ENCODE measurements at places on chromosomes 3 and 15.

DNA sequence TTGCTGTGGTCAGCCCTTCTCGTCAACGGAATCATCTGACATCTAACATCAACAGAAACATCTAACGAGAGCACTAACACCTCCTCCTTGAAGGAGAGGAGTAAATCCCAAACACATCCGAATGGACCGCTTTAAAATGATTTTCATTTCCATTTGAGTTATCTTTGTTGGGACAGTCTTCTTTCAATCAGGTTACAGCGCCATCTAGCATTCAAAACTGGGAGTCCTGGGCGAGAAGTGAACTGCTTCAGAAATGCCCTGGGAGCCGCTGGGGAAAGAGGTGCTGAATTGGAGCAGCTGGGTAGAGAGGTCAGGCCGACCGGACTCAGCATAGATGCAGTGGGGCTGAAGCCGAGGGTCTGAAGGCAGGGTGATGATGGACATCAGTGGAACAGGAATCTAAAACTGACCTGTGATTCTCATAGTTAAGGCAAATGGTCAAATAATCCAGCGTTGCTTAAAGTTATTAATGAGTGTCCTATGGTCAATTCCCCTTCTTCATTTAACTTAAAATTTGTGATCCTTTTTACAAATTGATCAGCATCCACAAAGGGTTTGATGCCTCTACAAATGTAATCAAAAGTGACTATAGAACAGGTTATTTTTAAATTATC, 170.0 kb upstream of the NDN start:
- peak; percentile 41 for DNase-seq

- DNase-seq, result no peak
Measured at GRCh38 chr3:143972155-143972504, 507 bp downstream of the DIPK2A start.

DNA sequence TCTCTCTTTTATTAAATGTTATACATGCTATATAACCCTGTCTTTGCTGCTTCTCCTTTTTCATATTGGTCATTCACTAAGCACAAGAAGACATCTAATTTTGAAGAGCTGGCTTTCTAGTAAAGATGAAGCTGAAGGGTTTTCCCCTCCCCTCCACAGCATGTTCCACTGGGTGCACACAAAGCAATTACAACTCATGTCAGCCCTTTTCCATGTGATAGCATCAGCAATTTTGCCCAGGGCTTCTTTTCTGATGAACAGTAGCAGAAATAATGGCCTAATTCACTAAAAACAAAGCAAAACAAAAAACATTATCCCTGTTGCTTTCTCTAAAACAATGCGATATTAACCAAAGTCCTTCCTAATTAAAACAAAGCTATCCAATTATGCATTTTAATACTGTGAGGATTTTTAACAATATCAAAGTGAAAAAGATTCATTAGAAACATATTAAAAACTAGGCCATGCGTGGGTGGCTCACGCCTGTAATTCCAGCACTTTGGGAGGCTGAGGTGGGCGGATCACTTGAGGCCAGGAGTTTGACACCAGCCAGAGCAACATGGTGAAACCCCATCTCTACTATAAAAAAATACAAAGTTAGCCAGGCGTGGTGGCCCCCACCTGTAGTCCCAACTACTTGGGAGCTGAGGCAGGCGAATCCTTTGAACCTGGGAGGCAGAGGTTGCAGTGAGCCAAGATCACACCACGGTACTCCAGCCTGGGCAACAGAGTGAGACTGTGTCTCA, 12.2 kb upstream of the PIK3R4 start:
- no peak for DNase-seq

DNA sequence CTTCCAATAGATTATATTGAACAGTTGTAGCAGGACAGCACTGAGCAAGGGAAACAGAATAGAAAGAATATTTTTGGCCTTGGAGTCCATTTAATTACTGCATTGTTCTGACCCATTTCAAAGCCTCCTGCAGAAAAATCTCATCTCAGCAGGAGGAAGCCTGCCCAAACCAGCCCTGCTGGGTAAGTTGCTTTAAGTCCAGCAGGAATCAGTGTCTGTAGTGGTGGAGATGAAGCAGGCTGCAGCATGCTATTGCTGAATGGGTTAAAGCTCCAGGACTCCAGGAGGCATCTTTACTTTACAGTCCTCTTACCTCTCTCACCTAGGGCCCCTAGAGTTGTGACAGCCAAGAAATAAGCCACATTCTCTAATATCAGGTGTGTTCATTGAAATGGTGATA, 380.3 kb upstream of the THBS1 start:
- DNase-seq, result no peak

- peak; percentile 40 for DNase-seq
Measured at GRCh38 chr3:38655708-38656300, 6.3 kb upstream of the SCN5A start.

DNA sequence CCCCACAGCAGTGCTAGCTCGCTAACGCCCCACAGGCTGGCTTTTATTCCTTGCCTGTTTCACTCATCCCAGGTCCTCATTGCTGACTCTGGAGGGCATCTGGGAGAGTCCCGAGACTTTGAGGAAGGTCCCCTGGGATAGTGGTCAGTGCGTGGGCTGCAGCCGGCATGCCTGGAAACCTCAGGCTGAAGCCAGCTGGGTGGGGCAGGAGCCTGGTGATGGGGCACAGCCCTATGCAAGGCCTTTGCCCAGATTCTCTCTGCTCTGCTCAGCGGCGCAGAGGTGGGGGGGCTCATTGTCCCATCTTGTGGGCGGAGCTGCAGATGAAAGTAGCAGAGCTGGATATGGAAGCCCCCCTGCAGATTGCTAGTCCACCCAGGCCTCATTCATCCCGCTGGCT, 55.7 kb upstream of the SMAD6 start:
- no peak for DNase-seq

- no peak for DNase-seq
Measured at GRCh38 chr3:44845528-44846520, 15.9 kb upstream of the TMEM42 start.

DNA sequence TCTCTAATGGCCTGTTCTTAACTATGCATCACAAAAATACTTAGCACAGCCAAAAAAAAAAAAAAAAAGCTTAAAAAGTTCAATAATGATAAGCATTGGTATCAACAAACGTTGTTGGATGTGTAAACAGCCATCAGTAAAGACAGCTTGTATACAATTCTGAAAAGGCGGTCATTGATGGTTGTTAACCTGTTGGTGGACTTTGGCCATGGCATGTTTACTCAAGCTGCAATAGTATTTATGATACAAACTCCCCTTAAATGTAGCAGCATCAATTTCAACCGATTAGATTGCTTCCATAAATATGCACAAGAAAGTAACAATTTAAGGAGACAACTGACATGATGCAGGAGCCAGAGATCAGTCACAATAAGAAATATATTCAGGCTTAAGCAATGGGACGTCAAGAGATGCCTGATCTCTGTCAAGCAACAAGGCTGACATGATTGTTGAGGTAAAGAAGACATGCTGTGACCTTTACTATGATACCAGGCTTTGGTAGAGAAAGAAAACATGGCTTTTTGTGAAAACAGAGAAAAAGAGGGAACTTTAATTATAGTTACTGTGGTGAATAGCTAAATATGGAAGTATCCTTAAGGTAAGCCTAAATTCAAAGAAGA, 14.2 kb upstream of the SLC7A14 start:
- DNase-seq, result no peak

- no peak for DNase-seq
Measured at GRCh38 chr15:83106994-83107840, at the start of gene TM6SF1. TM6SF1 (plus strand) TSS chr15:83107645; CDS start chr15:83107681, 36 bp downstream.

DNA sequence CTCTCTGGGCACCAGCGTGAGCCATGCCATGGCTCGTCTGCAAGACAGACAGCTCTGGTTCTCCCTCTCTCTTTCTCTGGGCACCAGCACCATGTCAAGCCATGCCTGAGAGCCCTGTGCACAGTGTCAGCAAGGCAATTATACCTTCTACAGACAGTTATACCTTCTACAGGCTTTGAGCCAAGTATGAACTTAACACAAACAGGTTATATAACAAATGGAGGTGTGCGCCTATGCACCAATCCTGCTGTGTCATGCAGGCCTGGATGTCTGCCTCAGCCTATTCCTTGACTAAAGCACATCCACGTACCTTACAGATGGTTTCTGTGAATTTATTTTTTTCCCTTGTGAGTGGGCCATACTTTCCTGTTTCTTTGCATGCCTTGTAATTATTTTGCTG, 5.9 kb upstream of the FBXL2 start:
- no peak for DNase-seq

GRCh38 chr15:95795386-95795785, 535.1 kb upstream of the NR2F2 start:
- no peak for DNase-seq

DNA sequence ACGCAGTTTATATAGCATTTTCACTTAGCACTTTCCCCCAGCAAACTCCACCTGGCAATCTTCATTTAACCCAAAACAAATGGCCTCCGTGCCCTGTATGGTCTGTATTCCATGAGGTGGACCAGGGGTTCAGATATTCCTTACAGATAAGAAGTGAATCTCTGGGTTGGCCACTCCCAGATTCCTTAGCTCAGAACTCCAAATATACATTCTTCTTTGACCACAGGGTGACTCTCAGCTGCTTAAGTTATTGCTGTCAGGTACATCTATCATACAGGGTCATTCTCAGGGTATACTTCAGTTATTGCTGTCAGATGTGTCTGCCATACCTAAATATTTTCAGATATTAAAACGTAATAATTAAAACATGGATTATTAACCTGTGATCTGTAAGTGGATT, 229.8 kb downstream of the TBL1XR1 start:
- no peak for DNase-seq

DNA sequence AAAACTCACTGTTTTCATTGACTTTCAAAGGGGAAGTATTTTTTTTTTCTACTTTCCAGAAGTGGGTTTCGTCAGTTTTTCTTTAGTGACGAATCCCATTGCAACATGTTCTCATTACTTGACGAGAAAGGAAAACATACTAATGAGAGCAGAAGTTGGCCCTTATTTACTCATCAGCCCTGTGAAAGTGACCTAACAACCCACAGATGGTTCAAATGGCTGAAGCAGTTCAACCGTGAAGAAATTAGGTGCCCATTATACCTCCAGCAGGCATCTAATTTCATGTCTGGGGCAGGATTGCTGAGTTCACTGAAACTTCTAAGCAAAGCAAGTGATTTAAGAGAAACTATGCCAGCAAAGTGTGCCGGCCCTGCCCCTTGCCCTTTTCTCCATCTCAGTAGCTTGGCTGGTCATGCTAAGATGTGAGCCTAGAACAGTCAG, 9.0 kb downstream of the AQP9 start:
- DNase-seq, result no peak

DNA sequence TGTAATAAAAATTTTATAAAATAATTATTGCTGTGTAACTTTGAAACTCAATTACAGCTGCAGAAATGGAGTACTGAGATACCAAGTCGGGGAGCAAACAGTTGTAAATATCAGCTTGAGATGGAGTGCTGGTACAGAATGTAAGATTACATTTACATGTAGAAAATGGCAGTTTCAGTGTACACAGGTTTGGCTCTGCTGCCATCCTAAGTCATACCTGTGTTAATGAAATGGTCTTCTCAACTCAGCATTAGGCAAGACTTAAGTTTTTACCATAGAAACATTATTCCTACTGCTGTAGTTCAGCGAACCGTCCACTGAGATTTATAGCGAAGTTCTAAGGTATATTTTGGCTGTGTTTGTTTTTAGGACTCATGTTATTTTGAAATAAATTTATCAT, 110.1 kb upstream of the TBL1XR1 start:
- no peak for DNase-seq

DNA sequence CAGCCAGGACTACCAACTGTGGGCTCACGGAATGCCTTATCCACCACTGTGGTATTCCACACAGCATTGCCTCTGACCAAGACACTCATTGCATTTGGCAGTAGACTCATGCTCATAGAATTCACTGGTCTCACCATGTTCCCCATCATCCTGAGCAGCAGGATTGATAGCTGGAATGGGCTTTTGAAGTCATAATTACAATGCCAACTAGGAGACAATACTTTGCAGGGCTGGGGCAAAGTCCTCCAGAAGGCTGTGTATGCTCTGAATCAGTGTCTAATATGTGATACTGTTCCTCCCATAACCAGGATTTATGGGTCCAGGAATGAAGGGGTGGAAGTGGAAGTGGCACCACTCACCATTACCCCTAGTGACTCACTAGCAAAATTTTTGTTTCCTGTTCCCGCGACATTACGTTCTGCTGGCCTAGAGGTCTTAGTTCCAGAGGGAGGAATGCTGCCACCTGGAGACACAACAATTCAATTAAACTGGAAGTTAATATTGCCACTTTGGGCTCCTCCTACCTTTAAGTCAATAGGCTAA, 58.6 kb upstream of the CCDC80 start:
- DNase-seq, result no peak

DNA sequence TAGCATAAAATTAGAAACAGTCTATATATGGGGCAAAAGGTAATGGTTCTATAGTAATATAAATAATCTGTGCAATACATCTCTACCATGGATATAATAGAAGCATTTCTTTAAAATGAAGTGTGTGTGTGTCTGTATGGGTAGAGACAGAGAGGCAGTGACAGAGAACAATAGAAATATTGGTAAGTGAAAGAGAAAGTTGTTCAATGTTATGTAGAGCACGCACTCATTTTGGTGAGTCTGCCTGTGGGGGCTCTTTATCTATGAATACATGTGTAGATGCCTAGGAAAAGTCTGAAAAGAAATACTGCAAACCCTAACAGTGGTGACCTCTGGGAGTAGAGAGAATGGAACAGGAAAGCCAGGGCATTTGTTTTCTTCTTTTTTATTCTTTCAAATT, 182.6 kb downstream of the STAC start:
- DNase-seq, result no peak

DNA sequence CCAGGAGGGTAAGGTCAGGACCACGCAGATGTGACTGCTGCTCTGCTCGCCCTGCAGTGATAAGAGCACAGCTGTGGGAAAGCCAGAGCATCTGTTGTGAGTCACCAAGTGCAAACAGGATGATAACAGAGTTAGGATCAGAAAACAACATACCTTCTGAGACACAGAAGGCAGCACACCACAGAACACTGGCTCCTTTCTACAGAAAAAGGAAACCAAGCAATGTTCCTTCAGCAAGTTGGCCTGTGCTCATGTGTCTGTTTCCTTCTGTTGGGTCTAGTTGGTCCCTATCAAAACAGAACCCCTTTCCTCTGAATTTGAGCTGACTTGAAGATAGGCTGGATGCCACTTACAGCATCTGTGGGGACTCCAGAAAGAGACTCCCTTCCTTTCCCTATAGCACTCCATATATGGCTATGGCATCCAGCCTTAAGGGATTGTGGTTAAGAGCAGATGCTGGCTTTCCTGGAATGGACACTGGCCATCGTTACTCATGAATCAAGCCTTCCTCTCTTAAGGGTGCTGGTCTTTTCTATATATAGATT, 440.7 kb upstream of the THBS1 start:
- DNase-seq, result no peak

GRCh38 chr3:154275292-154275691, 49.0 kb downstream of the DHX36 start:
- DNase-seq, result no peak

GRCh38 chr3:107328069-107328468, 49.2 kb upstream of the CCDC54 start:
- no peak for DNase-seq

GRCh38 chr3:148136816-148137215, 560.9 kb upstream of the AGTR1 start:
- DNase-seq, result no peak

DNA sequence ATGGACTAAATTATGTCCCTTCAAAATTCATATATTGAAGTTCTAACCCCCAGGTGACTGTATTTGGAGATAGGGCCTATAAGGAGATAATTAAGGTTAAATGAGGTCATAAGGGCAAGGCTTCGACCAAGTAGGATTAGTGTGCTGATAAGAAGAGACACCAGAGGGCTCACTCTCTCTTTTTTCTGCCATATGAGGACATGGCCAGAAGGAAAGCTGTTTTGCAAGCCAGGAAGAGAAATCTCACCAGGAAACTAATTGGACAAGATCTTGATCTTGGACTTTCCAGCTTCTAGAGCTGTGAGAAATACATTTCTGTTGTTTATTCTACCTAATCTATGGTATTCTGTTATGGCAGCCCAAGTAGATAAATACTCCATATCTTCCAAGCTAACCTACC, 503.6 kb upstream of the NAALADL2 start:
- DNase-seq, result no peak

Measured in NCI-H1105 (cell line).